ENCODE measurements at places on chromosomes 6 and 20.

DNA sequence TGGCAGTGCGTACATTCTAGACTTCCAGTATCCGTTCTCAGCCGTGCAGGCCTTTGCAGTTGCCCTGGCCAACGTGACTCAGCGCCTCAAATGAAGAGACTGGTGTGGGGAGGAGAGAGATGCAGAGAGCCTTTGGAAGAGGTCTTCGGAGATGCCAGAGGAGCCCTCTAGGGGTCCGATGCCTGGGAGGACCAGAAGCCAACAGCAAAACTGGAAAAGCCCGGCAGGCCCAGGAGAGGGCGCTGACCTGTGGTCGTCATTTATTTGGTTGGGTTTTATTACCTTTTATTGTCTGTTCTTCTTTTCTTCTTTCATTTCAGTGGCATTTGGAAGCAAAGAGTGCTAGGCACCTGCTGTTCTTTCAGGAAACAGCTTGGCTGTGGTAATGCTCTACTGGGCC, 53.3 kb upstream of the TMEM181 start:
- no peak for DNase-seq

DNA sequence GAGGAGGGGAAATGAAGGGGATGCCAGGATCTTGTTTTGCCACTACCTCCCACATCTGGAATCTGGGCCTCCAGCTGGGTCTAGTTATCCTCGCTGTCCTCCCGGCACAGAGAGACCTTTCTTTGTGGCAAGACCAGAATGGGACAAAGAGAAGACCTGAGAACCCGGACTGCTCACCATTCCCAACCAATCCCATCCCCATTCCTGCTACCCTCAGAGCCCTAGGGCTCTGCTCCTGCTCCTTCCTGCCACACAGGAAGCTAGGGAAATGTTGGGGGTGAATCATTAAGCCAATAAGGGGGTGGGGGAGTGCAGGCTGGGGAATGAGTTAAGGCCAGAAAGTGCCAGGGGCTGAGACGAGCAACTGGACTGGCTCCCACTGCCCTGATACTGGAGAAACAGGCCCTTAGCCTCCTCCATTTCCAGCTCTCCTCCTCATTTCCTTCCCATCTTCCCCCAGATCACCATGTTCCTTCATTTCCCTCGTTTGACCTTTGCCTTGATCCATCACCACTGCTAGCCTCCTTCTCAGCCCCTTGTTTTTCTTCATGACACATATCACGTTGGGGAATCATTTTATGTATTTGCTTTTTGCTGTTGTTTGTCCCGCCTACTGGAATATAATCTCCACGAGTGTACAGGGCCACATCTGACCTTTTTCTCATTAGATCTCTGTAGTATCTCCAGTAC, 4.6 kb upstream of the IER3 start:
- DNase-seq = no peak

GRCh38 chr20:62294516-62294915, 8.3 kb upstream of the ADRM1 start:
- DNase-seq = no peak

- no peak for DNase-seq
Measured at GRCh38 chr20:48190757-48191156, 405.5 kb upstream of the SULF2 start.

DNA sequence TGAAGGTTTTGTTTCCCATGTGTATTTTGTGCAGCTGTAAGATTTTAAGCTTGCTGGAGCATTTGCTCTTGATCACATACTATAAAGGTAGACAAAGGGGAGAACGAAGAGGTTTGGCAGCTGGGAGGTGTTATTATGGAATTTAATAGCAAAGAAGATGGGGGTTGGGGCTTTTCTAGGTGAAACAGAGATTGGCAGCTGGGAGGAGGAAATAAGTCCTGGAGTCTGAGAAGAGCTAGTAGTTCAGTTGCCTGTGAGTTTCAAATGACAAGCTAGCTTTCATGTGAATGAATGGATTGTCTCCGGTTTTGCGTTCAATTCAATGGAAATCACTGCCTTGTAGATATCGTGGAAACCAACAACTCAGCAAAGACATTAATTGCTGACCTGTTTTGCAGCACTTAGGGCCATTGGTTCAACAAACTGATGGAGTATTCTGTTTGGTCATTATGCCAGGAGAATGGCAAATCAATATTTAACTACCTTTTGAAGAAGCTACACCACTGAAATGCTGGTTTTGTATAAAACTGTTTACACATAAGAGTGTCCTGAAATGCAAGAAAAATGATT, 38.1 kb upstream of the FLRT3 start:
- no peak for DNase-seq

- DNase-seq = no peak
Measured at GRCh38 chr6:39040080-39040673, 8.4 kb upstream of the GLP1R start.

DNA sequence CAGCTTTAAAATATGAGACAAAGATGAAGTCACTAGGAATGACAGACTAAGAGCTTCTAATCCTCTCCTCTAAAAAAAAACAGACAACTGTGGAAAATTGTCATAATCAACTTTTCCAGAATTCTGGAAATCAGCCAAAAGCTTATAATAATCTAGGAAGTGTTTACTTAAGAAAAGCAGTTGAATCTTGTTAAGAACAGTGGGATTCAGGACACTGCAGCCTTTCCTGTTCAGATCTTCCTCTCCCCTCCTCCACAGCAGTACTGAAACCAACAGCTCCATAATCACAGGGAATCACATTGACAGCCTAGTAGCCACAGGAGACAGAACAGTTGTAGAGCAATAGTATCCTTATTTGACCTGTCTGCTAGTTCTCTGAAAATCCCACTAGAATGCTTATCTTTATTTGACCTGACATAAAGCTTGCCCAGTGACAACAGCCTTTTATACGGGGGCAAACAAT, 41.6 kb downstream of the IBTK start:
- no peak for DNase-seq

GRCh38 chr6:83590416-83590815, 78.1 kb downstream of the PRSS35 start:
- DNase-seq = no peak

DNA sequence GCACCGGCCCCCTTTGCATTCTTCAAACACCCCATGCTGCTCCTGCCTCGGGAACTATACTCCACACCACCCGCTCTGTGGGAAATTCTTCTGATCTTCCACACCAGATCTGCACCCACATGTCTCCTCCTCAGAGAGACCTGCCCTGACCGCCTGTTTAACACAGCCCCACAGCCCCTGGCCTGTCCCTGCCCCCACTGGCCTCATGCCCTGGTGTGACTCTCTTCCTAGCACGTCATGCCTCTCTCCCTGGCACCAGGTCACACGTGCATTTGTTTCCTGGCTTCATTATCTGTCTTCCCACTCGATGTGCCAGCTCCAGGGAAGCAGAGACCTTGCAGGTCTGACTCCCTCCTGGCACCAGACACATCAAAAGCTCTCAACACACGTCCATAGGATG, 79.6 kb downstream of the ANKRD60 start:
- DNase-seq = no peak

DNA sequence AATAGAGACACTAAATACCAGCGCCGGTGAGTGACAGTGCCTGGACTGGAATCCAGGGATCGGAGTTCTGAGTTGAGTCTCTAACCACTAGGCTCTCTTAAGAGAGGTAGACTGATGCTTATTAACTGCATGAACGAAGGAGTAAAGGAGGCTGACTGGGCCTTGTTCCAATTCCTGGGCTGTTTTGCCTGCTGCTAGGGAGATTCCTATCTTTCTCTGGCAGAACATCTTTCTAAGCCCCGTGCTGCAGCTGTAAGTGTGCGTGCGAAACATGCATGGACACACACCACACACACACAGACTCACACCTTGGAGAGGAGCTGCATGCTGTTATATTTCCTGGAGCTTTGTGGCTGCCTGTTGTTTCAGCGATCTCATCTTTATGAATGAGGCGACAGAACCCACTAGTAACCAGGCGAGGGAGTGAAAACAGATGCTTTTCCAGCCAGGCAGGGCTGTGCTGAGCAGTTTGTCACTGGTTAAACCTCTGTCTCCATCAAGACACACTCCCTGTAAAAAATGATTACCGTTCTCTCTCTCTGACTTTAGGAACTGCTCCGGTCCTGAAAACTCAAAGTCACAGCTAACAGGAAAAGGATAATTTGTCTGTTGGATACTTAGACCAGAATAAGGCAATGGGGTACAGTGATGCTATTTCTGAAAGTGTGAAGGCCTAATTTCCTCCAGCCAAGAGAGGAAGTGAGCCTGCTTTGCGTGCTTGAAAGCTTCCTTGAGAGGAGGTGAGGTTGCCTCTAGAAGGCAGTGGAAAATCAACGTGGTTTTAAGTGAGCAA, 157.4 kb upstream of the ZNF217 start:
- peak; percentile 84 for DNase-seq

DNA sequence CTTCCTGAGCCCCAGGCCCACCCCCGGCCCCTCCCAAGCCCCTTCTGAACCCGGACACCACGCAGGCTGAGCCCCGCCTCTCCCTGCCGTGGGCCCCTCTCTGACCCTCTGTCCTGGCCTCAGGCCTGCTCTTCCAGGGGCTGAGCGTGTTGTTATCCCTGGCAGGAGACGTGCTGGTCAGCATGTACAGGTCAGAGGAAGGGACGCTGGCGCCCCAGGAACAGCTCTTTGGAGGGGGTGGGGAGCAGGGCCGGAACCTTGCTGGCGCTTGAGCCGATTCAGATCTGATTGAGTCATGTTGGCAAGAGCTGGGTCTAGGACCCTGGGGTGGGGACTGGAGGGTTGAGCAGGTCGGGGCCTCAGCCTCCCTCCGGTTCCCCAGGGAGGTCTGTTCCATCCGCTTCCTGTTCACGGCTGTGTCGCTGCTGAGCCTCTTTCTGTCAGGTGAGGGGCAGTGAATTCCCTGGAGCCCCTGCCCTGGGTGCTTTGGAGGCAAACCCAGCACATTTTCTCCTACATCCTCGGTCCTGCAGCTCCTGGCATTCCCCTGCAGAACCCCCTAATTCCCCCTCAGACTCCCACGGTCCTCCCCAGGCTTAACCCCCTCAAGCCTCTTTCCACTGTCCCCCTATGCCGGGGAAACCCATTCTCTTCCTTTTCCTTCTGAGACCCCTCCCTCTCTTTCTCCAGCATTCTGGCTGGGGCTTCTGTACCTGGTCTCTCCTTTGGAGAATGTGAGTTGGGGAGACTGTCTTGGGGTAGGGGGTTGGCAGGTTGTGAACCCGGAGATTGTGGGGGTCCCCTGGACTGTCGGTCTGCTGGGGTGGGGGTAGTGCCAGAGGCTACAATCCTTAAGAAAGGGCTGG, 2.0 kb downstream of the SPAG4 start:
- peak; percentile 57 for DNase-seq

- no peak for DNase-seq
Measured at GRCh38 chr20:60065741-60066437, 107.7 kb downstream of the CDH26 start.

DNA sequence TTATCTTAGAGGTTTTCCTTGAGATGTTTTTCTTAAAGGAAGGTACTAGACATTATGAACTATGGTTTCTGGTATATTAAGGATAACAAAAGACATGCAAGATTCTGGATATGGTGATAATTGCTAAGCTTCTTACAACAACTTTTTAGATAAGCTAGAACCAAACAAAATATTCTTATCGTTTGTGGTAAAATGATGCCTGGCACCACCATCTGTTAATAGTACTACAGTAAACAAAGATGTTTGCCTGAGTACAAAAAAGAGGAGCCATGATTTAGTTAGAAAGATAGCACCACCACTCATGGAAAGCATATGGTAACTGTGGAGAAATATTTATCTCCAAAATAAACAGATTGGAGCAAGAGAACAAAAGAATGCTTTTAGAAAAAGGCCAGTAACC, 747.3 kb downstream of the COL12A1 start:
- no peak for DNase-seq

GRCh38 chr20:47648943-47649342, 136.3 kb downstream of the SULF2 start:
- no peak for DNase-seq

DNA sequence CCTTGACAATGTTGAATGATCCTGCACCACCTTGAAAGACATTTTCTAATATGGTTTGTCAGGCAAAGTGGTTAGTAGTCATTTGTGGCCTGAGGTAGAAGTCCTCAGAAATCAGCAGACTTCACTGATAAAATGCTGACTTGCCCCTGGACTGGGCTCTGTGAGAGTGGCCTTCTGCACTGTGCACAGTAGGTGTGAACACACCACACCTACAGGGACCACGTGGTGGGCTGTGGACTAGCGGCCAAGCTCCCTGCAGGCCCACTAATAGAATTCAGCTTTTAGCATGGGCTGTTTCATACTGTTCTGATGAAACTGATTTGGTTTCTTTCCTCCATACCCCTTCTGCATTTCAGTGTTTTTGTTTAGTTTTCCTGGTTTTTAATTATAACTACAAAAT, 7.3 kb downstream of the BPHL start:
- no peak for DNase-seq

DNA sequence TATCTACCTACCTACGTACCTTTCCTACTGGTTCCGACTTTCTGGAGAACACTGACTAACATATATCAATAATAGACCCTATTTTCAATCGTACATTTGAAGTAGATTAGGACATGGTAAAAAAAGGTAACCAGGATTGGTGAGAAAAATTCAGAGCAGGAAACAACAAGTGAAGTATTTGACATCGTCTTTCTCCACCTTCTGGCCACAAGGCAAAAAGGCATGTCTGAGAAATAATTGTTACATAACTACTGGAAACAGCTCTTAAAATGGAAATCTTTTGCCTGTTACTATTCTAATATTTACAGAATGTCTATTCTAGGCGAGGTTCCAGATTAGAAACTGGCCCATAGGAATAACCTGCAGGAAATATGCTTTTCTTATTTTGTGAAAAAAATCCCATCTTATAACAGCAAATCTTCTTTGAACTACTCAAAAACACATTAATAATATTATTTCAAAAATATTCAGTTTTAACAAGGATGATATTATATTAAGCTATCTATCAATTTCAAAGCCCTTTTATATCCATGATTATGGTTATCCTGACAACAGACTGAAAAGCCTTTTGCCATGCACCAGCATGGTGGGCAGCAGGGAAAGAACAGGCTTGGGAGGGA, 80.8 kb downstream of the RCAN2 start:
- peak; percentile 1 for DNase-seq

DNA sequence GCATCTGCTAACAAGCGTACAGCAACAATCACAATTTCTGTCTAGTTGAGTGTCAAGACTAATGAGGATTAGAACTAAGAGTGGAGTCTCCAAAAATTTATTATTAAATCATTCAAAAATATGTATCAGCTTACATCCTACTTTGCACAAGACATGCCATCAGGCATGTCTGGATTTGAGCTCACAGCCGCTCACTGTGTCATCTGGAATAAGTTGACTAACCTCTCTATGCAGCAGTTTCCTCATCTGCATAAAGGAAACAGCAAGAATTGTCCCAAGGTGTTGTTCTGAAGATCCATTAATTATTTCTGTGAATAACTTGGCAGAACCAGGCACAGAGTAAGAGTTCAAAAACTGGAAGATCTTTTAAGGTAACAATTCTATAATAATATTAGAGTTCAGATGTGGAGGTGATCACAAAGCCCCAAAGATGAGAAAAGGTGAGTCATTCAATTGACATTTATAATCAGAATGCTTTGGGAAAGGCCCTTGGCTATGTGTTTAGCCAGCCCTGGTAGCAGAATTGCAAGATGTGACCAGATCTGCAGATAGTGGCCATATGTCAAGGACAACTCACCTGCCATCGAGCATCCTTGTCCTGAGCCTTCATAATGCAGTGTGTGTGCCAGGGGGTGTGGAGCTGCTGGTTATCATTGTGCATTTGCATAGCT, 264.0 kb downstream of the FOXA2 start:
- DNase-seq = no peak

Data from activated CD4-positive, alpha-beta T cell treated with anti-CD3 and anti-CD28 coated beads, Interleukin-2, amount 50 U/mL, for 16 hours (primary cell).